ENCODE measurements at places on chromosomes 6 and 20.

DNA sequence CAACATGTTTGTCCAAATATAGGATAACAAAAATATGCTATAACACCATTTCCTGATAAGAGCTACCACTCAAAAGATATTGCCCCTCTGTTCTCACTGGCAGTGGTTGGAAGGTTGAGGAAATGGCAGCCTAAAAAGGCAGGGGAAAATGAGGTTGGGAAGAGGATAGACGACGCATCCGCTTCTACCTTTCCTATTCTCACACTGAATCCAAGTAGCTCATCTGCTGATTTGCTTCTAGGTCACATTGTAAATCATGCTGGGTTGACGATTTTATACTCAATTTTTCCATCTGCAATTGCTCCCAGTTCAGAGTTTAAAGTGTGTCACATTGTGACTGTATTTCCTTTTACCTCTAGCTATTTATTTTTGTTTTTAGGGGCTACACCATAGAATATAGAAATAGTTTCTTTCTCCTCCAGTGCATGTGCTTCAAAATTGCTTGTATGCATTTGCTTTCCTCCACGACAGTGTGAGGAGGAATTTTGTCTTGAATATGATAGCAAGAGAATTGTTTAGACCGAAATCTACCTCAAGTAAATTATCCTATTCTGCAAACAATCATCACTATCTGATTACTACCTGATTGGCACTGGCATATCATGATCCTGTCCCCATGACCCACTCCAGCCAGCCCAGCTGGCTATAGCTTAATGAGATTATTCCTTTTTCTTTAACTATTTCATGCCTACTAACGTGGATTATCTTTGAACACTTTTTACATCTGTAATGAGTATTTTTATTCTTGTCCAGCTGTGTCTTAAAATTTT lies 179.6 kb upstream of the RAB32 start:
- no peak for DNase-seq

GRCh38 chr6:2492686-2493523 lies 247.5 kb upstream of the GMDS start:
- DNase-seq, result no peak

- DNase-seq, result peak; percentile 22
These were observed 4.6 kb downstream of the FILIP1 start for GRCh38 chr6:75489025-75489424.

- DNase-seq, result no peak
These were observed 62.8 kb downstream of the PHACTR3 start for GRCh38 chr20:59667131-59667530.

GRCh38 chr6:169829786-169830185 lies 78.4 kb downstream of the ERMARD start:
- no peak for DNase-seq

DNA sequence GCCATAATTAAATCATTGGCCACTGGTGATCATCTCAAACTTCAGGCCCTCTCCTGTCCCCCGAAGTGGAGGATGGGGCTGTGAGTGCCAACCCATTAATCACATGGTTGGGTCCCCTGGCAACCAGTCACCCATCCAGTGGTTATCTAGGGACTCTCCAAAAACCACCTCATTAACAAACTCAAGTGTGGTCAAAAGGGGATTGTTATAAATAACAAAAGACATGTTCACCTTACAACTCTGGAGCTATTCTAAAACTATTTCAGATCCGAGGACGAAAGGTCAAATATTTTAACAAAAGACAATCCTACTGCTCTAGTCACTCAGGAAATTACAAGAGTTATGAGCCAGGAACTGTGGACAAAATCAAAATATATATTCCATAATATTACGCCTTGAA lies 95.5 kb upstream of the PRND start:
- DNase-seq, result no peak

All from amniotic epithelial cell (primary cell).